Stimulated activated CD4-positive, alpha-beta T cell treated with anti-CD3 and anti-CD28 coated beads, Interleukin-12 subunit alpha, Interleukin-12 subunit beta, amount 100 ng/mL, for 4 hours (primary cell): ENCODE measurements at places on chromosomes 12 and 14.
A peak's percentile ranks its signal among the peaks of the same experiment; 100 is the strongest.

- DNase-seq = no peak
Observed at GRCh38 chr12:108697905-108698304, 33.4 kb downstream of the CORO1C start.

DNA sequence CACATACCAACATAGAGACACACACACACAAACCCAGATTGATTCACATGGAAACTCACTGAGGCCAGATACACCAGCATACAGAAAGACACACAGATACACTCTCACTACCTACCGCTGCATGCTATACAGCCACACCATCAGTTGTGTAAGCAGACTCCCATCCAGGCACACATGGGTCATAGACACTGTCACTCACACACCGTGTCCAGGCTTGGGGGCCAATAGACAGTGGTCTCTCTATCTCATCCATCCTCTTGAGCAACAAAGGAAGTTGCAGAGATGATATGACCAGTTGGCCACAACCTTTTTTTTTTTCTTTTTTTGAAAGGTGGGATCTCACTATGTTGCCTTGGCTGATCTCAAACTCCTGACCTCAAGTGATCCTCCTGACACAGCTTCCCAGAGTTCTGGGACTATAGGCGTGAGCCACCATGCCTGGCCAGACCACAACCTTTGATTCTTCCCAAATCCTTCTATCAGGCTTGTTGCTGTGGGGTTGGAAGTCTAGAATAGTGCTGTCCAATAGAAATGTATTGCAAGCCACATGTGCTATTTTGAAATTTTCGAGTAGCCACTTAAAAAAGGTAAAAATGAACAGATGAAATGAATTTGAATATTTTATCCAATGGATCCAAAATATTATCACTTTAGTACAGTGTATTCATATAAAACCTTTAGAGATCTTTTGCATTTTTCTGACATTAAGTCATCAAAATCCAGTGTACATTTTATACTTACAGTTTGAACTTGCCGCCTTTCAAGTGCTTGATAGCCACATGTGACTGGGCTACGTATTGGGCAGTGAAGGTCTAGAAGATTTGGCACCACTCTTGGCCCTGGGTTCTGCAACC lies 7.4 kb downstream of the LRP1-AS start:
- DNase-seq = no peak

DNA sequence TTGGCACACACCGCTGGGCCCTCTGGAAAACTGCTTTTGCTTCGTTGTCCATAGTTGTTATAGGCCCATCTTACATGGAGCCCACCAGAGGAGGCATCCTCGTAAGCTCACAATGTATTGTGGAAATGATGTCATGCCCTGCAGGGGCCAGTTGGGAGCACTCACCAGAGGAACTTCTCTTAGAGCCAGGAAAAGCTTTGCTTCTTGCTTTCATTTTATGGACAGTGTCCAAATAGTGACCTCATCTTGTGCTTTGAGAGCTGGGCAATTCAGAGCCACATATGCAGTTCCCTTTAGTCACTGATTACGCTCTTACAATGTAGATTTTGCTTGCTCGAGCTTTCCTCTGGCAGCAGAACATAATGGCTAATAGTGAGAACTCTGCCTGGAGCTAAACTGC lies 275.6 kb downstream of the AACS start:
- DNase-seq = no peak

DNA sequence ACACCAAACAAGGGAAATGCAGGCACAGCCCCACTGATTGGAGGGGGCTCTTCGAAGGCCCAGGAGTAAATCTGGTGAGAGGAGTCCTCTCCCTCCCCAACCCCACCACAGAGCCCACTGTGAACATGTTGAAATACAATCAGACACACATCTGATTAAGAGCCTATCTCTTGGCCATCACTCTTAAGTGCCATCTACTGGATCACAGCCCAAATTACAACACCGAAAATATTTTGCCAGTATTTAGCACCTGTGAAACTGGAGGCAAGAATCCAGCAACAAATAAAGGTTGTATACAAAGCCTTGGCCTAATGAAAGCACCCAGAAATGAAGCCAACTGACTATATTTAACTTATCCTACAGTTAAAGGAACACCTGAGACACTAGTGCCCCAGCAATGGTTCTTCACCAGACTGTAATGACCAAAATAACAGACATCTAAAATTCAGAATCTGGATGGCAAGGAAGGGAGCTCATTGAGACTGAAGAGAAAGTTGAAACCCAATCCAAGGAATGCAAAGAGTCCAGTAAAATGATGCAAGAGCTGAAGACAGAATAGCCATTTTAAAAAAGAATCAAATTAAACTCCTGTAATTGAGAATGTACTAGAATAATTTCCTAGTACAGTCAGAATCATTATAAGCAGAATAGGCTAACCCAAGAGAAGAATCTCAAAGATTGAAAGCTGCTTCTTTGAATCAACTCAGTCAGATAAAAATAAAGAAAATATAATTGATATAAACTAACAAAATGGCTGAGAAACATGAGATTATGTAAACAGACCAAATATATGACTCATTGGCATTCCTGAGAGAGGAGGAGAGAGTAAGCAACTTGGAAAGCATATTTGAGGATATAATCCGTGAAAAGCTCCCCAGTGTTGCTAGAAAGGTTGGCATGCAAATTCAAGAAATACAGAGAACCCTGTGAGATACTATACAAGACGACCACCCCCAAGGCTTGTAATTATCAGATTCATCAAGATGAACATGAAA lies 1117.0 kb downstream of the FLRT2 start:
- DNase-seq = no peak

DNA sequence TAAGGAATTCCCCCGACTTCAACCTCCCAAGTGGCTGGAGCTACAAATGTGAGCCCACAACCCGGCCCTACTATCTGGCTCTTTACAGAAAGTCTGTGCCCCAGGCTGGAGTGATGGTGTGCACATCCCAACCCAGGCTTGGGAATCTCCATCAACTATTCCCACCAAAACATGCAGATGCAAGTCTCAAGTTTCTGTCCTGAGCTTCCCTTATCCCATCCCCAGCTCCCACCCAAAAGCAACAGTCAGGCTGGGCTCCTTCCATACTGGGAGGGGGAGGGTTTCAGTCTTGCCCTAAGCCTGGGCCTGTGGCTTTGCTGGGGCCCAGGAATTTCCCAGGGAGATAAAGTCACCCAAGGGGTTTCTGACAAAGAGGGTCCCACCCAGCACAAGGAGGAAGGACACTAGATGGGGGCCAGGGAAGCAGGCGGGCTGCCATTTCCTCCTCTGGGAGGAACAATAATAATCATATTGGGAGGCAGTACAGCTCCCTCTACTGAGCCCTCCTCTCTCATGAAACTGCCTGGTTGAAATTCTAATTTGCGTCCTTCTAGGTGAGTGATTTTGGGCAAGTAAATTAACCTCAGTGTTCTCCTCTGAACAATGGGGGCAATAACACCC lies 8.0 kb downstream of the SLC8B1 start:
- DNase-seq = no peak

GRCh38 chr14:105489542-105490266 lies 1.3 kb upstream of the TEDC1 start:
- peak; percentile 76 for DNase-seq

GRCh38 chr14:96727491-96727890 lies 69.7 kb upstream of the VRK1 start:
- DNase-seq = no peak

DNA sequence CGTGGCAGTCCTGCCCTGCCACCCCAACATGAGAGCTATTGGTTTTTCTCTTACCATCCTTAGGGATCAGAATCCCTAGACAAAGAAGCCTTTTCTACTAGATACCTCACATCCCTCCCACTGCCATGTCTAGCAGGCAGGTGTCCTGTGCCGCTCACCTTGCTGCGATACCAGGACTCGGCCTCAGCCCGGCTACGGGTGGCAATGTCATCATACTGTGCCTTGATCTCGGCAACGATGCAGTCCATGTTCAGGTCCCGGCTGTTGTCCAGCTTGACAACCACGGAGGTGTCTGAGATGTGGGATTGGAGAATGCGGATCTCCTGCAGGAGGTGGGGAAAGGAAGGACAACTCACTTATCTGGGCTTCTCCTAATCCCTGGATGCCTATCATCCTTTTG lies 4.5 kb downstream of the KRT83 start:
- DNase-seq = no peak

GRCh38 chr14:103057028-103057371 lies 349 bp downstream of the CDC42BPB start:
- DNase-seq = no peak

DNA sequence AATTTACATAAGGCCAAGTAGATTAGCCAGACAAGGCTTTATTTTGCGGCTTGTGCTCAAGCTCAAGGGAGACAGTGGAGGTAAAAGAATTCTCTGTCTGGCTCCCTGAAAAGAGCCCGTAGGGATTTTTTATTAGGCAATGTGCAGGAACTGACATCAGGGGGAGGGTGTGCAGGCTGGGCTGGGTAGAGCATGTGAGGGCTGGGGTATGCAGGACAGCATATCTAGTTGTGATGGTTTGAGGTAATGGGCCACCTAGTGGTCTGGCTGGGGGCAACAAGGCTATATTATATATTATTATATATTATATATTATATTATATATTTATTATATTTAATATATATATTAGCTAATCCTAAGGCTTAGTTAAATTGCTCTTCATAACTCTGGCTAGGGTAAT lies 102.1 kb downstream of the TMEM117 start:
- DNase-seq = no peak

GRCh38 chr14:87992346-87992717 lies 650 bp downstream of the GALC start:
- no peak for DNase-seq

GRCh38 chr12:100216337-100216736 lies 15.7 kb downstream of the ACTR6 start:
- DNase-seq = no peak

GRCh38 chr12:86261578-86261977 lies 5.4 kb upstream of the MGAT4C start:
- DNase-seq = no peak

GRCh38 chr12:1474574-1475153 lies 119.7 kb downstream of the FBXL14 start:
- no peak for DNase-seq

DNA sequence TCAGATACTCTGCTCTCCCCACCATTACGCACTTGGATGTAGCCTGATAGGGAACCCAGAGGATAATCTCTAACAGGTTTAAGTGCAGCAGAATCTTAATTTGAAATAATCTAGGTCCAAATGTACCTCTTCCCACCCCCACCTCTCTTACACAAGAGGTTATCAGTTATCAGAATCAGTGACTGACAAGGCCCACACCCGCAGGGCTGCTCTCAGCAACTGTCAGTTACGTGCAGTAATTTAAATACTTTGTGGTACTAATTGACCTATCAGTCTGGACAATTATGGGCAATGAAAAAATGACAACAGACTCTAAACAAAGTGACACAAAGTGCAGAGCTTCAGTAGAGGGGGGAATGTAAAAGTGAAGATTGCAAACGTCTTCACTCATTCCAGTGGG lies 74.0 kb downstream of the CLIP1 start:
- no peak for DNase-seq

DNA sequence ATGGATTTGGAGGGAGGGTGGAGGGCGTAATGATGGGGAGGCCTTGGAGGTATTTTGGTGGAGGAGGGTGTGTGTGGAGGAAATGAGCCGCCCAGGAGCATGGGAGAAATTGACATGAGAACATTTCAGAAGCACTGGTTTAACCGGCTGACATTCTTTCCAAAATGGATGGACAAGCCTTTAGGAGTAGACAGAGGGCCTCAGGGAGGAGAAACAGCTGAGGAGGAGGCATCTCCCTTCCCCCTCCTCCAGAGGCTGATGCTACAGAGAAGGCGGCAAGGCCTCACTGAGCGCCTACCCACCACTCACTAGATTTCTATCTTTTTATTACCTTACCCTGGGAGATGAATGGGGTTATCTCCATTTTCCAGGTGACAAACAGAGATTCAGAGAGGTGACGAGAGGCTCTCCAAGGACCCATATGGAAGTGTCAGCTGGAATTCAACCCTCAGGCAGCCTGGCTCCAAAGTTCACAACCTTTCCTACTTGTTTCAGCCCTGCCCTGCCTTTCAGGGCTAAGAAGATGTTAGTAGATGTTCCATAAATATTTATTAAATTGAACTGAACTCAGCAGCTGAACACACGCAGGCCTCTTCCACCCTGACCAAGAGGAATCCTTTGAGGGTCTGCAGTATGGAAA lies 289.6 kb downstream of the ZFP36L1 start:
- no peak for DNase-seq

- no peak for DNase-seq
Observed at GRCh38 chr12:2754208-2754607, 40.6 kb upstream of the FKBP4 start.

GRCh38 chr14:34063470-34064164 lies 112.7 kb upstream of the EGLN3 start:
- DNase-seq = no peak
